ENCODE measurements at places on chromosomes 12 and 14.

GRCh38 chr12:98660521-98660920, 15.4 kb downstream of the APAF1 start:
- no peak for DNase-seq

- no peak for DNase-seq
These were observed 43.9 kb downstream of the MVK start for GRCh38 chr12:109617491-109617890.

DNA sequence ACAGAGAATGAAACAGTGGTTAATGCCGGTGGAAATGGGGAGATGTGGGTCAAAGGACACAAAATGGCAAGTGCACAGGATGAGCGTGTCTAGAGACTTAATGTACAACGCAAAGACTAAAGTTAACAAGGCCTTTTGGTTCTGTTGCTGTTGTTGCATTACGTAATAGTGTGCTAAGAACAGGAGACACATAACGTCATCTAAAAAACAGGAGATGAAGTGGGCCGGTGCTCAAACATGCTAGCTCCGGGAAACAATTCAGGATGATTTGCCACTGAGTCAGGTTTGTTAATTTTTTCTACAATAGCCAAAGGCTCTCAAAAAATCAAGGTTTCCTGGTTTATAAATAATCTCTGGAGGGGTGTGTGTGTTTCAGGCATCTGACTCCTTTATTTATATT, 55.5 kb downstream of the ETV6 start:
- no peak for DNase-seq

GRCh38 chr12:27277846-27278260, 33.8 kb downstream of the STK38L start:
- DNase-seq = no peak

DNA sequence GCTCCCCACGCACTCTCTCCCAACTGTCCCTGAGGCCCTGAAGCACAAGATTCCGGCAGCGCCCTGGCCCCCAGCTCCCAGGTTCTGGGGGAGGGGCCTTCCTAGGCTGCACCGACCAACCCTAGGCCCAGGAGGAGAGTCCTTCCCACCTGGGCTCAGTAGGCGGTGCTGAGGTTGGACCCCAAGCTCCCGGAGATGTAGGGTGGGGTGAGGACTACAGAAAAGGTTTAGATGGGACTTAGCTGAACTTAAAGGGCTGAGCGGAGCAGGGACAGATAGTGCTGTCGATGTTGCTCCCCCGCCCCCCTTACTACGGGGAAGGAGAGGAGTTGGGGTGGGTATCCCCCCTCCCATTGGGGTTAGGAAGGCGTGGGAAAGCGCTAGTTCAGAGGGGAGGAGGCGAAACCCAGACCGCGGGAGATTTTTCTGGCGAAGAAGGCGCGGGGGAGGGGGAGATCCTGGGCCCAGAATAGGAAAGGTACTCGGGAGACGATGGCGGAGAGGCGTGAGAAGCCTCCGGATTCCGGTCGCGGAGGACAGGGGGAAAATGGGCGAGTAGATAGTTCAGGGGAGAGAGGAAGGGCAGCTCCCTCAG, 4.2 kb upstream of the BAZ2A start:
- no peak for DNase-seq

GRCh38 chr12:46214668-46215436, 54.0 kb downstream of the SLC38A1 start:
- DNase-seq = no peak
